Substantia nigra (tissue), 51 donors: ENCODE measurements at places on chromosomes 16 and 17.

- peak; percentile 50 for DNase-seq
Measured at GRCh38 chr17:19384723-19385391, 2.1 kb downstream of the MFAP4 start.

DNA sequence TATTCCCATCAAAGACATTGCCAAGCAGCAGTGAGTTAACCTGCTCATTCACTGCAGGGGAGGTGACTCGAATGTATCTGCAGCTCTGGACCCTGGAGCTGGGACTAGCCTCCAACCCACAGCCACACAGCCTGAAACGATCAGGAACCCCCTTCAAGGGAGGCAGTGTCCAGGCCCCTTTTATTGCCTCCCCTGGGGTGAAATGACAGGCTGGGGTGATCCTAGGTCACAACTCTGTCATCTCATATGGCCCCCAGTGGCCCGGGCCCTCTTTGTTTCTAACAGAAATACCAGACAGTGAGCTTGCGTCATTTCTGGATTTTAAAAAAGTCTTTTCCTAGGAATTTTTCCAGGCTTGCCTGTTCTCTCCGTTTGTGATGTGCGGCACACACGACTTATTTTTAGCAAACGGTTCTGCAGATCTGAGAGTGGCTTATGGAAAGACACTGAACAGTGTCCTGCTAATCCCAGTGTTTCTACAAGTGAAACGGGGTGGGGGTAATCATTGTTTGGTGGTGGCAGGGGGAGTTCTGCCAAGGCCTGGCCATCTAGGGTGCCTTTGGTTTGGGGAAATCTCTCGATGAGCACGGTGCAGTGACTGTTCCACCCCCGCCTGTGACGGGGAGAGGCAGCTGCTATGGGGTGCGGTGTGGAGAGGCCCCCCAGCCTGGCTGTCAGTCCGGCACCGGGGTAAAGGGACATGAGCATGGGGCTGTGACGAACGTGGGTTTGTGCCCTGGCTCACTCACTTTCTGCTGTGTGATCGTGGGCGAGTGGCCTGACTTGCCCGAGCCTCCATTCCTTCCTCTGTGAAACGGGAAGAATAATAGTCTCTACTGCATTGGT lies 27.2 kb downstream of the NAGPA start:
- no peak for DNase-seq

DNA sequence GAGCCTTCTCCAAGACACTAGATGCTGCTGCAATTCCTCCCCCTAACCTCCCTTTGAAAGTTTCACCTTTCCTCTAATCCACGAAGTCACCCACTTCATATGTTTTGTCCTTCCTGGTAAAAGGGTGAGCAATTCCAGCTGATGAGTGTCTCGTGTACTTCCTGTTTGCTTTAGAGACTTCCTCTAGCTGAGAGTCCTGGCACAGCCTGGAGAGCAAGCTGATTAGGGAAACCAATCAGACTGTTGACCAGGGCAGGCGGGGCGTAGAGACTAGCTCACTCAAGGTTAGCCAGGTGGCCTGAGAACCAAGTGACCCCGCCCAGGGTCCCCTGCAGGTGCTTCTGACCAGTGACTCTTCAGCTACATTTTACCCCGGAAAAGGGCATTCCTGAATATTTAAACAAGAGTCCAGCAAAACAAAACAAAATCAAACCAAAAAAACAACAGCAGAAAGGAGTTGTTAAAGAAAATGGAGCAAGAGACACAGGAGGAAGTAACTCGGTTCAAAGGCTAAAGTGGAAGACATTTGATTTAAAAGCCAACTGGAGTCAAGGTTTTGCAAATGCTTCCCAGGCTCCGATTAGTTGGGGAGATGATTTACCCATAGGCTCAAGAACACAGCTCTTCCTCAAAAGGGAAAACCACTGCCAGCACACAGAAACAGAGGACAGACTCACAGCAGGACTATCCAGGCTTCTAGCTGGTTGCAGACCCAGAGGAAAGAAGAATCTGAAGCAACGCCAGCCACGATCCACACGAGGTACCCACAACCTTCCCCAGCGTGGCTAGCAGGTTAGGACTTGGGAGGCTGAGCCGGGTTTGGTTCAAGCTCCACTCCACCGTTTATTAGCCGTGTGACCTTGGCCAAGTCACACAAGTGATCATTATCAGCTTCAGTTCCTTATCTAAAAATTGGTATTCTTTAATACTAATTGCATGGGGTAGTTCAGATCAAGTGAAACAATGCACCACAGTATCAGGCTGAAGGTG lies 13.4 kb downstream of the HSPB9 start:
- DNase-seq: no peak

GRCh38 chr17:75352079-75352569 lies 53.4 kb downstream of the GRB2 start:
- no peak for DNase-seq

DNA sequence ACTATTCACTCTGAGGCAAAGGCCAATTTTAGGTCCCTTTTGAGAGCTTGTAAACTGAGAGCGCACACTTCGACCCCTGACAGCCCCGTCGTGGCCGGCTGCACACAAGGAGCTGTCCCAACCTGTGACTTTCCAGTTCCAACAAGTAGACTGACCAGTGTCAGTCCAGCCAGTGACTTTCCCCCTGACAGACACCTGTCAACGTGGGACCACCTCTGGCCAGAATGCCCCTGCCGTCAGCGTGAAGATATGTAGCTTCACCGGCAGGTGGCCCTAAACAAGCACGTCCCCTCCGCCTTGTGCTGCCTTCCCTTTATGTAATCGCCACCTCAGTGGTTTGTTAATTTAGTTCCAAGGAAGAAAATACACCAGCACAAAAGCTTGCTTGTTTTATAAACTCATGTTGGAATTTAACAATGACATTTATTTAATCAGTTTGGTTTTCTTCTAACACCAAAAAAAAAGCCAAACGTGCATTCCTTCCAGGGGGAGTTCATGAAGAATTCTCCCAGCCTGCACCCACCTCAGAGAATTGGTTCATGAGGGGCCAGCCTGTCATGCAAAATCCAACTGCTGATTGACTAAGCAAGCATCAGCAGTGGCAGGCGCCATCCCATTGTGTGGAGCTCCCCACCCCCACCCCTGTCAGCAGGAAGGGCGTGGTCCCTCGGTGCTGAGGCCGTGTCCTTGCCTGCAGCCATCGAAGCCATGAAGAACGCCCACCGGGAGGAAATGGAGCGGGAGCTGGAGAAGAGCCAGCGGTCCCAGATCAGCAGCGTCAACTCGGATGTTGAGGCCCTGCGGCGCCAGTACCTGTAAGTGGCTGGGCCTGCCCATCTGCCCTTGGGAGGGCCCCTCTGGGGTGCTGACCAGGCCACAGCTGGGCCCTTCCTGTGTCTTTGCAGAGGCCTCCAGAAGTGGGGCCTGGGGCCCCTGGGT lies 33.9 kb downstream of the PLD6 start:
- DNase-seq: no peak

GRCh38 chr16:29743827-29744531 lies 1.8 kb downstream of the C16orf54 start:
- DNase-seq: no peak

DNA sequence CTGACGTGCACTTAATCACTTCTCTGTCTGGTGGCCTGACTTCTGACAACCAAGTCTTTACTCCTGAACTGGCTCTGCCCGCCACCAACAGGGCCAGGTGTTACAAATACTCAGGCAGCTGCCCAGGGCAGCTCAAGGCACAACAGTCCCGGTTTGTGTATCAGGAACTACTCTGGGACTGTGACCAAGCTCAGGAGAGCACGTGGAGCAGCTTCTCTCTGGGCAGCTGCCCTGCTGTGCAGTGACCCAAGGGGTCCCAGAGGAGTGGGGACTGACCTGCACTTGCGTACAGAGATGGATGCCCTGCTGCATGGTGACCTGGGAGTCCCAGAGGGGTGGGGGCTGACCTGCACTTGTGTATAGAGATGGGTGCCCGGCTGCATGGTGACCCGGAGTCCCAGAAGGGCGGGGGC lies 21.9 kb downstream of the LITAFD start:
- no peak for DNase-seq

GRCh38 chr17:3990386-3991127 lies 26.3 kb upstream of the ATP2A3 start:
- no peak for DNase-seq

DNA sequence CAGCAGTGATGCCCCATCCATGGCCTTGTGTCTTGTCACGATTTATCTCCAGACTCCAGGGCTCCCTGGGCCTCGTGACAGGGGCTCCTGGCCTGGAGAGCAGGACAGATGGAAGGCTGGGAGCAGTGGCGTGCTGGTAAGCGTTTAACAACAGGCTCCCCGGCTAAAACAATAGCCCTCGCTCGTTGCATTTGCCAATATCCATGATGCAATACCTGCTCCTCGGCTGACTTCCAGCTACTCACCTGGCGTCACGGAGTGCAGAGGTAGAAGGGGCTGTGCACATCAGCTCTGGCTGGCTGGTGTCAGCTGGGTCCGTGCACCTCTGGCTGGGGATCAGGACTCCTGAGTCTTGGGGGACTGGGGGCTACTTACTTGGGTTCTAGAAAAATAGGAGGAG lies 1.5 kb upstream of the BICDL2 start:
- no peak for DNase-seq

GRCh38 chr16:85917012-85917411 lies 18.1 kb downstream of the IRF8 start:
- no peak for DNase-seq

DNA sequence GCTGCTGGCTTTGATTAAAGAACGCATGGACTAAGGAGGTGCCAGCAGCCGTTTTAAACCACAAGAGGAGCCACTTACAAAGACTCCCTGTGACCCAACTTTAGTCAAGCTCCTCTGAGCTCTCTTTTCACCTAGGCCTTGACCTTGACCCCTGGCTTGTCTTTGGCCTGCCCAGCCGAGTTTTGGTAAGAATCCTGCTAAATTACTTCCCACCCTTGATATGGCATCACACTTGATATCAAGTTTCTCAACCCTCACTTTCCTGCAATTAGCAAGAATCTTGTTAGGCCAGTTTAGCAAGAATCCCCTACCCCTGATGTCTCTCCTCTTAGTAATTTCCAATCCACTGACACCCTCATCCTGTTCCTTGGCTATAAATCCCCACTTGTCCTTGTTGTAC lies 232.8 kb upstream of the SALL1 start:
- DNase-seq: no peak

DNA sequence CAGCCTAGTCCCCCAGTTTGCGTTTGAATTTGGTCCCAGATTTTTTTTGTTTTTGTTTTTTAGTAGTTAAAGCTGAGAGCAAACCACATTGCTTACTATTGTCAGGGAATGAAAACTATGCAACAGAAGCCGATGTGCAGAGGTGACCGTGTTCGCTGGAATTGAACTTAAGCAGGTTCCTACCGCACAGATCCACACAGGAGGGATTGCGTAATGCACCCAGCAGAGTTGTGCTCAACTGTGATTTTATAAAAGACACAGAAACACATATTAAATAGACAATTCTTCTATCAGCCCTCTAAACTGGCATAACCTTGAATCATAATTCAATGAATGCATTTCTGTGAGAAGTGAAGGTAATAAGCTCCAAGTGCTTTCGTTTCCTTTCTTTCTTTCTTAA lies 443.0 kb downstream of the WWOX start:
- no peak for DNase-seq

GRCh38 chr16:57004387-57005250 lies 15.3 kb downstream of the NLRC5 start:
- DNase-seq: no peak

DNA sequence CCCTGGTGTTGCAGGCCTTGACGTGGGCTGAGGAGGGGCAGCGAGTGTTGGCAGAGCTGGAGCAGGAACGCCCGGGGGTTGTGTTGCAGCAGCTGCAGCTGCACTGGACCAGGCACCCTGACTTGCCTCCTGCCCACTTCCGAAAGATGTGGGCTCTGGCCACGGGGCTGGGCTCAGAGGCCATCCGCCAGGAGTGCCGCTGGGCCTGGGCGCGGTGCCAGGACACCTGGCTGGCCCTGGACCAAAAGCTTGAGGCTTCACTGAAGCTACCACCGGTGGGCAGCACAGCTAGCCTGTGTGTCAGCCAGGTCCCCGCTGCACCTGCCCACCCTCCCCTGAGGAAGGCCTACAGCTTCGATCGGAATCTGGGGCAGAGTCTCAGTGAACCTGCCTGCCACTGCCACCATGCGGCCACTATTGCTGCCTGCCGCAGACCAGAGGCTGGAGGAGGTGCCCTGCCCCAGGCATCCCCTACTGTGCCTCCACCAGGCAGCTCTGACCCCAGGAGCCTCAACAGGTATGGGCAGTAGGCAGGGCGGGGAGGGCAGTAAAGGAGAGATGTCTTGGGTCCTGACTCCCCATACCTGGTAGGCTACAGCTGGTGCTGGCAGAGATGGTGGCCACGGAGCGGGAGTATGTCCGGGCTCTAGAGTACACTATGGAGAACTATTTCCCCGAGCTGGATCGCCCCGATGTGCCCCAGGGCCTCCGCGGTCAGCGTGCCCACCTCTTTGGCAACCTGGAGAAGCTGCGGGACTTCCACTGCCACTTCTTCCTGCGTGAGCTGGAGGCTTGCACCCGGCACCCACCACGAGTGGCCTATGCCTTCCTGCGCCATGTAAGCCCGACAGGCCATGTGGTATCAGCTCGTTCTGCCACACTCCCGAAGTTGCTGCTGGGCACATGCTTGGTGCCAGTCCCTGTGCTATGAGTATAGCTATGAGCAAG lies 5.6 kb downstream of the PLEKHG4 start:
- DNase-seq: no peak

- no peak for DNase-seq
Measured at GRCh38 chr16:81337097-81337496, 22.3 kb downstream of the GAN start.
